ENCODE measurements at places on chromosomes 5 and 9.

- no peak for DNase-seq
Observed at GRCh38 chr5:56482363-56482762, 249.2 kb upstream of the ANKRD55 start.

- no peak for DNase-seq
Observed at GRCh38 chr9:93265301-93265971, 81.5 kb downstream of the WNK2 start.

- DNase-seq, result no peak
Observed at GRCh38 chr5:31688515-31689092, 49.7 kb downstream of the PDZD2 start.

DNA sequence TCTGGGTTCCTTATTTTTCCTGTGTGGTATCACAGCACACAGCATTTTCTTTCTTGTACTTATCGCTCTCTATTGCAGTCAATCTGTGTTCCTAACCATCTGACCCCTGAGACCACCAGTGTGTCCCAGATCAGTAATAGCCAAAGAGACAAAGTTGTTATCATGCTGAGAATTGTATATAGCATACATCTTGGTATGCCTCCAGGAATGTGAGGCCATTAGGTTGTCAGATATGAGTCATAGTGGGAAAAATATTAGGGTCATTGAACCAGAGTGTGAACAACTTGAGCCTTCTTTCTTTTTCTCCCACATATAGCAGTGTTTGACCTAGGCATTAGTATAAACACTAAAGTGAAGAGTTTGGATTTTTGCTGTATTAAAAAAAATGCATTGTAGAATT is 106.3 kb downstream of the NDUFAF2 start:
- peak; percentile 85 for DNase-seq

GRCh38 chr5:31754741-31755675 is 116.1 kb downstream of the PDZD2 start:
- DNase-seq, result no peak

DNA sequence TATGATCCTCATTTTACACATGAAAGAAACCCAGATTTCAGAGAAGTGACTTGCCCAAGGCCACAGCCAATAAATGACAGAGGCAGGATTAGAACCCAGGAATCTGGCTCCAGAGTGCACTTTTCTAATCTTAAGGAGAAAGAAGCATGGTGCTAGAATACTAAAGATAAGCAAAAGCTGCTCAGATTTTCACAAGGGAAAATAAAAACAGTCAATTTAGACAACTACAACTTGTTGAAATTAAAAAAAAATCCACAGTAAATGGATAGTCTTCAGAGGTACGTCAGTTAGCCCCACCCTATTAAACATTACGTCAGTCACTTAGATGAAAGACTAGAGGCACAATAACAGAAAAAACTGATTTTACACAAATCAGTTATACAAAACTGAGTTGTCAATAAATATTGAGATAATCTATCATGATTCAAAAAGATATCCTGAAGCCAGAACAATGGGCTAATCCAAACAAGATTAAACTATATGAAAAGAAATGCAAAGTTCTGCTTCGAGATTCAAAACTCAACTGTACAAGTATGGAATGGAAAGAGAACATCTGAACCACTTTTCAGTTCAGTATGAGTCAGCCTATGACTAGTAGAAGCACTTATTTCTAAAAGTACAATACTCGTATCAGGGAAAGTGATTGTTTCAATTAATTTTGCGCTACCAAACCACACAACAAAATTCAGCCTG is 9.3 kb downstream of the TMEM245 start:
- DNase-seq, result peak; percentile 75

DNA sequence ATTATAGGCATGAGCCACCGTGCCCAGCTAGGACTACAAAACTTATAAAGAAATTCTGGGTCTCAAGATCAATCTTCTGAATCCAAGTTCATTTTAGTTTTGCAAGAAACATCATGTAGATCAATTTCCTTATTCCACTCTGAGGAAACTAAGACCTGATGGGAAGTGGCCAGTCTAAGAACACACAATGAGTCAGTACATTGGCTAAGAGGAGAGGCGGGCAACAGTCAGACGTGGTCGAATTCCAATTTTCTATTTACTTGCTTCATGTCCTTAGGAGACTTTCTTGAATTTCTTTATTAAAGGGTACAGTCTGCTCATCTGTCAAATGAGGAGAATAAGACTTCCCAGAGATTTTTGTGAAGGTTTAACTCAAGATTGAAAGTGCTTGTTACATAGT is 432.1 kb upstream of the BRINP1 start:
- DNase-seq, result no peak

DNA sequence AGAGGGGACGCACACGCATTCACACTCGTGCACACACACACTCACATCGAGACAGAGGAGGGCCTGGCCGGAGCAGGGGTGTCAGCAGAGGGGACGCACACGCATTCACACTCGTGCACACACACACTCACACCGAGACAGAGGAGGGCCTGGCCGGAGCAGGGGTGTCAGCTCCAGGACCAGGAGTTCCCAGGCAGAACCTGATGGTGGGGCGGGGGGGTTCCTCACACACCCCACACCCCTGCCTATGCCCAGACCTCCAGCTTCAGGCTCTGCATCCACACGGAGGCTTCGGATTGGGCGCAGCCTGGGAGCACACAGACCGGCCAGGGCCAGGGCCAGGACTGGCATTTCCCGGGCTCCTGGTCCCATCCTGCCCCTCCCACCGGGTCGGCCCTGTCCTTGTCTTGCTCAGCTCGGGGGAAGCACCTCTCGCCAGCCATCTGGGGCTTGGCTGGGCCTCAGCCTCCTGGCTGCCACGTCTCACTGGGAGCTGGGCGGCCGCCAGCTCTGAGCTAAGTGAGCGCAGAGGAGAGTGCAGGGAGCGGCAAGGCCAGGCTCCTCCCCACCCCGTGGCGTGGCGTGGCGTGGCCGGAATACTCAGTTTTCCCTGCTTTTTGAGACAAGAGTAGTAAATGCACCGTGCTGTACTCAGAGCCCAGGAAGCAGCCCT is 31.3 kb downstream of the ADAMTS2 start:
- peak; percentile 94 for DNase-seq

DNA sequence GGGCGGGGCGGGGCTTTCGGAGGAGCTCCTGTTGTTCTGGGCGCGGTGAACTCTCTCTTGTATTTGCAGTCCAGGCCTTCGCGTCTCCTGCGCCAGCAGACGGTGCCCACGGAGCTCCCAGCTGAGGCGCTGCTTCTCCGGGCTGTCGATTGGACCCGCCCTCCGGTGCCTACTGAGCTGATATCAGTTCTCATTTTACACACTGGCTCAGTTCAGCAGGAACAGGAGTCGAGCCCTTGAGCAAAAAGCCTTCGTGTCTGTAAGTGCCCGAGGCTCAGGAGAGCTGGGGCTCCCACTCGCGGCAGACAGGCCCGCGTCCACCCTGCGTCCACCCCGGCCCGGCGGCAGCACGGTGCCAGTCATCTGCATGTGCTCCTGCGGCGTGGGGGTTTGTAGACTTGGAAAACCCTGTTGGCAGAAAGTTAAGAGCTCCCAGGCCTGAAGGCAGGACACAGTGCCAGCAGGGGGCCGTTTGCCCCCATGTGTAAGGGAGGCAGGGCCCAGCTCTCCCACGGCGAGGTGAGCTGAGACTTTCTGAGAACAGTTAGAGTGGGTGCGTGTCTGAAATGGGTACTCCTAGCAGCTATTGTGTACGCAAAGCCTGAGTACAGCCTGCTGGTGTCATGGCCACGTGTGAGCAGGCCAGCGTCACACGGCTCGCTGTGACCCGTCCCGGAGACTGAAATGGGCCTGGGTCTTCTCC is 231.5 kb downstream of the FANCC start:
- no peak for DNase-seq

DNA sequence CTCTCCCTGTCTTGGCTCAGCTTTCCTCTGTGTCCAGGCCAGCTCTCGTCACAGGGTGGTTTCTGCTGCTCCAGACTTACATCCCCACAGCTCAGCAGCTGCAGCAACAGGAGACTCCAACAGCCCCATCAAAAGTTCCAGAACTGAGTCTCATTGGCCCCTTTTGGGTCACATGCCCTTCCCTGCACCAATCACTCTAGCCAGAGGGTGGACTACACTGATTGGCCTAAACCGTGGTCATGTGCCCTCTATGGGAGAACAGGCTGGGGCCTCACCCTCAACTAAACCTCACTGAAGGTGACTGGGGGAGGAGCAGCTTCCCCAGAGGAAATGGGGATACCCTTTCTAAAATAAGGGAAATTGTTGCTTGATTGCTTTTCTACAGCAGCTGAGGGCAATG is 44.4 kb upstream of the CPLX2 start:
- no peak for DNase-seq

- DNase-seq, result no peak
Observed at GRCh38 chr9:134631881-134632280, 9.7 kb upstream of the COL5A1 start.

DNA sequence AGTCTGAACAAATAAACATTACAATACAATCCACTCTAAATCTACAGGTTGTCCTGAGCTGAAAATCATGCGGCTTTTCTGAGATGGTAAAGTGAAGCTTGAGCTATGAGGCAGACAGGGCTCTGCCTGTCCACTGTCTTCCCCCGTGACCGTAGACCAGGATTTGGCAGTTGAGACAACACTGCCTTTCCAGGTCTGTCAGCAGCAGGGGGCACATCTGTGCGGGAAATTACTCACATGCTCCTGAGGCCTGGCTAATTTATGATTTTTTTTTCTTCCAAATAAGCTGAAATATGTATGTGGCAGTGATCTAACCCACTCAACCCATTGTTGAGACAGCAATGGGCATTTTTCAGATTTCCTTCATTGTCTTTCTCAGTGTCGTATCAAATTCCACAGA is 307.9 kb downstream of the FBXL7 start:
- DNase-seq, result peak; percentile 60

- DNase-seq, result peak; percentile 85
Observed at GRCh38 chr9:88537761-88538091, 2.7 kb downstream of the NXNL2 start.

DNA sequence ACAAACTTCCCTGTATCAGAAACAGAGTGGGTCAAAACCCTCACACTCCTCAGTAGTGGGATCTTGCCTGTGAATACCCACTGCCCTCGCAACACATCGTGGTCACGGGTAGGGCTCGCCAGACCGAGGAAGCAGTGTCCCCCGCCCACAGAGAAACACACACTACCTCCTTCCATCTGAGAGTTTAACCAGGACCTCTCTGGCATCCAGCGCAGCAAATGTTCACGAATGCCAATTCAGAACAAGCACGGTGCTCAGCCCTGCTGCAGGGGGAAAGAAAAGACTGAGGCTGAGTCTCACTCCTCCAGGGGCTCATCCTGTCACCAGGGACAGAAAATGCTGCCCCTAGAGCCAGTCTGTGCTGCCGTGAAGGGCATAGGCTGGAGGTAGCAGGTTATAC is 42.5 kb upstream of the SYNPO start:
- DNase-seq, result no peak

DNA sequence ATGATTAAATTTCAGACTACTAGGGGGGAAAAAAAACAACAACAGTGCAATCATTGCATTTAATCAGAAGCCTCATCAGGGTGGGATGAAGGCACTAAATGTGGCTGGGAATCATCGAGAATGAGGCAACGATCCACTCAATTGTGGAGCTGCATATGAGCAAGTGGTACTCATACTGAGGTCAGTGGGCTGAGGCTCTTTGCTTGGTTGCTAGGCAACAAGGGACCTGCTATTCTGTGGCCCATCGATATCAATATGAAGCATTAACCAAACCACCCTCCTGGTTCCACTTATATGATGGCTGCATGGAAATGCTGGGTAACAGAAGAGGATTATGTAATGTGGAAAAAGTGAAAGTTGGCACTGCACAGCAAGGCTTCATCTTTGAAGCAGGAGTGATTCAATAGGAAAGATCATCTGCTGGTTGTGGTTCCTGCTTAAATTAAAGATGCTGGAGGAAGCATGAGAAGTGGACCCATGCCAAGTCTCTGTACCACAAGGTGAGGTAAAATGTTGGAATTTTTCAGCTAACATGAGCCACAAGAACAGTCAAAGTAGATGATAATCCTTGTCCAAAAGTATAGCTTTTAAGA is 159.8 kb upstream of the HMHB1 start:
- peak; percentile 48 for DNase-seq

- peak; percentile 96 for DNase-seq
Observed at GRCh38 chr9:124779368-124780059, 2.6 kb downstream of the OLFML2A start.

DNA sequence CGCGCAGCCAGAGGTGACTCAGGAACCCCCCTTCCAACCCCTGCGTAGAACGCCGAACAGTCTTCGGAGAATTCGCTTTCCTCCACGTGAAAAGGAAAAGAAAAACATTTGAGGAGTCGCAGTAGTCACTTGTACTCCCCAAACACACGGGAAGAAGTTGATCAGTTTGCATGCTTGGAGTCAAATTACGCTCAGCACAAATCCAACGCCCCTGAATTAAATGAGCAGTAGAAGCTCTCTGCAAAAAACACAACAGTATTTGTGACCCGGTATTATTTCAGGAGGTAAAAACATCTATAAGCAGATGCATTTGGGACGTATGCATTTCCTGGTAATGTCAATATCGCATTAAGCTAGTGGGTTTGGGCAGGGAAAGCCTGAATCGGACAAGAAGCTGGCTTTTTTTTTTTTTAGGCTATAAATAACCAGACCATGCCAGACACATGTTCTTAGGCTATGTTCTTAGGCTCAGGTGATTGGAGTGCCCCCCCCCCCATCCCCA is 854 bp upstream of the ARL15 start:
- DNase-seq, result peak; percentile 16

DNA sequence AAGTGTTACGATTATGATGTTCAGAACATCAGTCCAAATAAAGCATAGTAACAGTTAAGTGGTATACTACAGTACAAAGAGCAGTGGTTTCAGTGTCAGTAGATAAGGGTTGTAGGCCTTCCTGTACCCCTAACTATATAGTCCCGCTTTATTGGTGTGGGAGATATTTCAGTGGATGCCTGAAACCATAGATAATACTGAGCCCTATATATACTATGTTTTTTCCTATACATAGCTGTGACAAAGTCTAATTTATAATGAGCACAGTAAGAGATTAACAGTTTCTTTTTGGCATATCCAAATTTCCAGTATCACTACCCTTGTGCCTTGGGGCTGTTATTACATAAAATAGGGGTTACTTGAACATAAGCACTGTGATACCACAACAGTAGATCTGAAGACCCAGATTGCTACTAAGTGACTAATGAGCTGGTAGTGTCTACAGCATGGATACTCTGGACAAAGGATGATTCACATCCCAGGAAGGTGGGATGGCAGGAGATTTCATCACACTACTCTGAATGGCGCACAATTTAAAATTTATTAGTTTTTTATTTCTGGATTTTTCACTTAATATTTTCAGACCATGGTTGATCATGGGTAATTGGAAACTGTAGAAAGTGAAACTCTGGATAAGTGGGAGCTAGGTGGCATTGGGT is 119.3 kb downstream of the RPS23 start:
- DNase-seq, result peak; percentile 78

- DNase-seq, result no peak
Observed at GRCh38 chr5:6722015-6722414, 8.8 kb downstream of the TENT4A start.

DNA sequence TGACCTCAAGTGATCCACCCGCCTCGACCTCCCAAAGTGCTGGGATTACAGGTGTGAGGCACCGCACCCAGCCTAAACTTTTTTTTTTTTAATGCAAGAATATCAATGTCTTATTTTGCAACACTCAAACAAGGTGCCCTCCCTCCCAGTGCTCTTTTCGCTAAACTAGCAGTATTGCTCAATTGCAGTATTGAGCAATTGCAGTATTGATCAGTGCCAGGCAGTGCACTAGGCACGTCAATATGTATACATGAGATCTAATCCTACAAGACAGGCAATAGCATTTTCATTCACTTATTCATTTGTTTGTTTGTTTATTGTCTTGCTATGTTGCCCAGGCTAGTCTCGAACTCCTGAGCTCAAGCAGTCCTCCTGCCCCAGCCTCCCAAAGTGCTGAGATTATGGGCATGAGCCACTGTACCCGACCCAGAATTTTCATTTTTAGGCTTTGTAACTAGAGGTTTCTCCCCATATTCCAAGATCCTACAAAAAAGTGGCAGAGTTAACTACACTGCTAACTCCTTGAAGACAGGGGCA is 94.5 kb downstream of the TTLL11 start:
- no peak for DNase-seq

Measured in fibroblast of skin of right biceps (primary cell).